ENCODE measurements at places on chromosomes 1 and 21.

DNA sequence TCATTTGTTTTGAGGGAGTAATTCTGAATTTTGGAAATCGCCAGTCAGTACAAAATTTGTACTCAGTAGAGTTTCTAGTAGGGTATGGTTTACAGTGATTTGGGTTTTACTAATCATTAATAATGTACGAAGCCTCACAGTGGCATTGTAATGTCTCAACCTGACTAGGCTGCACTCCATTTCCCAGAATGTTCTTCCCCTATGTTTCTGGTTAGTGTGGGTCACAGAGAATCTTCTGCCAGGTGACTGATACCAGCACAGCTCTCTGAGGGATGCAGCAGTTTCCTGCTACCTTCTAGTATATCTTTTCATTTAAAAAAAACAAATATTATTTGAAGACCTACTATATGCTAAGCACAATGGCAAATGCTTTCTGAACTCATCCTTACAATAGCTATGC is 112.9 kb downstream of the PTPN14 start:
- DNase-seq = no peak

DNA sequence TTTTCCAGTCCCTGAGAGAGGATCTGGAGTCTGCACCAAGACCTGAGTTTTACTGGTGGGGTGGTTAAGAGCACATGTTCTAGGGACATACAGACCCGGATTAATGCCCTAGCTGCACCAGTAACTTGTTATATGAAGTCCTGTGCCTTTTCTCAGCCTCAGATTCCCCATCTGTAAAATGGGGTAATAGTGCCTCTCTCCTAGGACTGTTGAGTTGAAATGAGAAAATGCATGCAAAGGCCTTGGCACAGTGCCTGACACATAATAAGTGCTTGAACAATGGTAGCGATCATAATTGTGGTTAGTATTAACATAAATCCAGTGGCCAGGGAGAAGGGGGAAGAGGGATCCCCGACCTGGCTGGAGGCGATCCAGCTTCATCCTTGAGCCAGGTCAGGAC is 12.3 kb downstream of the AHDC1 start:
- DNase-seq = peak; percentile 33

DNA sequence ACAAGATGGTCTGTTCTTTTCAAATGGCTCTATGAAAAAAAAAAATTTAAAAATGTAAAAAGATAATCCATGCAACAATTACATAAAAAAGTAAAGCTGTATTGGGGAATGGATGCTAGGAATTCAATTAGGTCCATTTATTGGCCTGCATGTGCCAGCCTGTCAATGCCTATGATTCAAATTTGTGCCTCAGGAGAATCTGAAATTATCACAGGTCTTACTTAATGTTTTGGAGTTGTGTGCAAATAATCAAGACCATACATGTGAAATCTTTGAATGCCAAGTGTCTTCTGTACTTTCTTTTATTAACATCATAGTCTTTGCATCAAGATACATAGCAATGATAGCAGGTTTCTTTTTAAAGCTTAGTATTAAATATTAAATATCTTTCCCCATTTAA is 13.5 kb upstream of the KLHL12 start:
- DNase-seq = no peak

GRCh38 chr1:6273380-6273891 is 12.5 kb upstream of the GPR153 start:
- DNase-seq = no peak

GRCh38 chr1:210796421-210796820 is 337.5 kb downstream of the KCNH1 start:
- no peak for DNase-seq

DNA sequence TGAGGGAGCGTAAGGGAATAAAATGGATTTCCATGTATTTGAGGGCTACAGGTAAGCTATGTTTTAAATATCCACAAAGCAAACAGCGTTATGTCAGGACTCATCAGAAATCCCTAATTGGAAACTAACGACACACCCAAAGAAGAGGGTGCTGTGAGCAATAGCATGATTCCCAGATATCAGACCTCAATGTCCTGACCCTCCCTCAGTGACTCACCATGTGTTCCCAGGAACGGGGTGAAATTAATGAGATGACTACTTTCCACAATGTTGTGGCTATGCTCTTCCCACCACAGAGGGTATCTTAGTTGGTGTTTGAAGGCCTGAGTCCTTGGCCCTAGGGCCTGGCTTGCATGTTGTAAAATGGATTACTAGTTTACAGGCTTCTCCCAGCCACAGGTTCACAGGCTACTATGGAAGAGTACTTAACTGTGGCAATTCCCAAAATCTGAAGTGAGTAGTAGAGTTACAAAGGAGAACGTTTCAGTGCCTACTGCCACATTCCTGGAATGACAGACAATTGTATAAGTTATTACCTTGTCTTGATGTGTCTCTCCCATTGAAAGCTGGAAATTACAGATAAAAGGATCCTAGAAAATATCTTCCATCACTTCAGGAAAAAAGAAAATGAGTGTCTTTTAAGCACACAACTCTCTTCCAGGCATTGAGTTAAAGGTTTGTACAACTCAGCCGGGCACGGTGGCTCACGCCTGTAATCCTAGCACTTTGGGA is 1.7 kb upstream of the KRTAP11-1 start:
- no peak for DNase-seq

Measured in NCI-H2107 (cell line).